Stimulated activated naive CD4-positive, alpha-beta T cell treated with Interleukin-2 at 50 U/mL for 16 hours (primary cell): ENCODE measurements at places on chromosomes 16 and 17.
A peak's percentile ranks its signal among the peaks of the same experiment; 100 is the strongest.

GRCh38 chr17:61457226-61457983 is 5.2 kb downstream of the TBX4 start:
- no peak for DNase-seq

DNA sequence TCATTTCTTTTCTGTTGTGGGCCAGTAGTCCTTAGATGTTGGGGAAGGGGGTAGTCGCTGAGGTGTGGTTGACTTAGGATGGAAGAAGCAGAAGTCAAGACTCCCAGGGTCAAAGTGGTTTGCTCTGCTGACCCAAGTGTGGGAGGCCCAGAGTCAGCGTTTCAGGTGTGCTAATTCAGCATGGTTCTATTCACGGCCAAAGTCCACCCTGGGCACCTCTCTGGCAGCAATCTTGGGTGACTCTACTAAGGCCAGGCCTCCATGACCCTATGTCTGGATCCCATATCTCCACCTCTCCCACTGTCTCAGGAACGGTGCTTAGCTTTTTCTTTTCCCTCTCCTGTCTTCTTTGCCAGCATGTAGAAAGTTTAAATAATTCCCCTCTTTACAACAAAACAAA is 32.9 kb downstream of the MAPT start:
- DNase-seq = no peak

- no peak for DNase-seq
Observed at GRCh38 chr17:33964344-33964979, 290.6 kb upstream of the CCL2 start.

- DNase-seq = no peak
Observed at GRCh38 chr17:60862482-60862881, 184.8 kb downstream of the BCAS3 start.

- DNase-seq = peak; percentile 50
Observed at GRCh38 chr16:726438-727290, at the start of the genes CCDC78 and HAGHL. Gene CCDC78 (minus strand): TSS chr16:726443. CDS start chr16:726367, 76 bp downstream. Gene HAGHL (plus strand): TSS chr16:727106. CDS start chr16:727510, 404 bp downstream.

GRCh38 chr16:87046235-87046634 is 271.0 kb downstream of the C16orf95 start:
- DNase-seq = no peak
